Heart right ventricle (tissue), 16 donors: ENCODE measurements at places on chromosomes 4 and X. TPM values are rescaled to one million over a fixed set of nuclear protein-coding genes. Genes with fewer than 3 reads are reported as not detected.

DNA sequence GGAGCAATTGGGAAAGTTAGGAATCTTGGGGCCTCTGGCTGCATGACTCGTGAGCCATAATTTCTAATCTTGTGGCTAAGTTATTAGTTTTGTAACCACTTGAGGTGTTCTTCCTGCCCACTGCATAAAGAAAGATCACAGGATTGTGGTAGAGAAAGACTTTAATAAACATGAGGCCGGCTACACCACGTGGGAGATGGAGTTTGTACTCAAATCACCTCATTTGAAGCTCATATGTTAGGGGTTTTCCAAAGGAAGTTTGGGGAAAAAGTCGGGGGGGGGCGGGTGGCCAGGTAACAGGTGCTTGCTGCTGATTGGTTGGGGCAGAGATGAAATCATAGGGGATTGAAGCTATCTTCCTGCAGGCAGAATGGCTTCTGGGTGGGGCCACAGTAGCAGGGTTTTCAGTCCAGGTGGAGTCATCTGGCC lies 287.8 kb downstream of the ZNF674 start:
- no peak for DNase-seq

- DNase-seq, result peak; percentile 74
Observed at GRCh38 chr4:76585897-76586360, 150.9 kb downstream of the SHROOM3 start.

GRCh38 chrX:136086521-136086920 lies 60.8 kb upstream of the FHL1 start:
- no peak for DNase-seq

- DNase-seq, result no peak
Observed at GRCh38 chr4:149747646-149748045, 68.0 kb downstream of the IQCM start.

DNA sequence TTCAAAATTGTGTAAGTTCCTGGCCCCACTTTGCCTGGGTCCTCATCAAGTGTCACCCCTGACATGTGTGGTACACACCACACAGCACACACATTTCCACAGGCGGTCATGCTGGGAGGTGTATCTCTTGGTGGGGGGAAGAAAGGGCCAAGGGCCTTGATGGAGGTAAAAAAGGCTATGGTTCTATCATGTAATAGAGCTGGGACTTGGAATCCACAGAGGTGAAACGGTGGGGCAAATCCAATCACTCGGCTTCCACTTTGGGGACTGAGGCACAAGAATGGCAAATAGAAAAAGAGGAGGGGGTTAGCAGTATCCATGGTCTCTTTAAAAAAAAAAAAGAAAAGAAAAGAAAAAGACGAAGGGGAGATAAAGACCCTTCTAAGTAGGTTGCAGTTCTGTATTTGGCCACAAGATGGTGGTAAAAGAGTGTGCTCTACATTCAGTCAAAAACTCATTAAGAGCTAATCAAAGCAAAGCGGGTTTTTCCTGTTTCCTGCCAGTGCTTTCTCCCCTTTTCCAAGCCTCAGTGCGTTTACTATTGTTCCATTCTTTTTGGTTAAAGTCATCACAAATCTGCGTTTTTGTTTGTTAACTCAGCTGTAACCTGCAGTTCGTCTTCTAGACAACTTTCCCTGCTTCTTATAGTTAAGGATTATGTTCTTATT lies 37.0 kb upstream of the ATP6AP2 start:
- DNase-seq, result peak; percentile 5

DNA sequence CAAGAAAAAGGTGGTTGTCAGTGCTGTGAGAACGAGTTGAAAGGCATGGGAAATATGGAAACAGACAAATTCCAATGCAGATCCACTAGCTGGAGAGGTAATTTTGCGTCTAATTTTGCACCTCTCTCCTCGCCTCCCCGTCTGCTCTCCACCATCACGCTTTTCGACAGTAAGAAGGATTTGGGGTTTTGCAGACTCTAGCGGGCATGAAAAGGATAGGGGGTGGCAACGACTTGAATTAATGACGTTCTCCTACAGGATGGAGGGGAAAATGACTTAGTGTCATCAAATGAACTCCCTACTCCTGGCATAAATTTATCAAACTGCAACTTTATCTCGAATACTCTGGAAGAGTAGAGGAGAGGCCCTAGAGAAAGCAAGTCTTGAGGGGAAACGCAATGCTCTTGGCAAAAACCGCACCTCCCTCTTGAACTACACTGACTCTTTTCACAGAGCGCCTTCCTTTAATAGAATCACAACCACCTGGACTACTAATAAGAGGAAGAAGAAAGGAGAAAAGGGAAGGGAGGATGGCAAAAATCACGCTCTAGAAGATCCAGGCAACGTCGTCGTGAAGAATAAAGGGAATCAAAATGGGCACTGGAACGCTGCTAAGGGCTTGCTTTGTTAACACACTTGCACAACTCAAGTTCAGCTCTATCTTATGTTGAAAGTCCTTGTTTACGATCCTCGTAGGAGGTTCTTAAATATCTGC lies 871 bp upstream of the SLITRK2 start:
- DNase-seq, result no peak

GRCh38 chrX:39900777-39901170 lies 197.0 kb downstream of the BCOR start:
- no peak for DNase-seq

GRCh38 chr4:140271553-140271952 lies 101.9 kb upstream of the SCOC start:
- no peak for DNase-seq

DNA sequence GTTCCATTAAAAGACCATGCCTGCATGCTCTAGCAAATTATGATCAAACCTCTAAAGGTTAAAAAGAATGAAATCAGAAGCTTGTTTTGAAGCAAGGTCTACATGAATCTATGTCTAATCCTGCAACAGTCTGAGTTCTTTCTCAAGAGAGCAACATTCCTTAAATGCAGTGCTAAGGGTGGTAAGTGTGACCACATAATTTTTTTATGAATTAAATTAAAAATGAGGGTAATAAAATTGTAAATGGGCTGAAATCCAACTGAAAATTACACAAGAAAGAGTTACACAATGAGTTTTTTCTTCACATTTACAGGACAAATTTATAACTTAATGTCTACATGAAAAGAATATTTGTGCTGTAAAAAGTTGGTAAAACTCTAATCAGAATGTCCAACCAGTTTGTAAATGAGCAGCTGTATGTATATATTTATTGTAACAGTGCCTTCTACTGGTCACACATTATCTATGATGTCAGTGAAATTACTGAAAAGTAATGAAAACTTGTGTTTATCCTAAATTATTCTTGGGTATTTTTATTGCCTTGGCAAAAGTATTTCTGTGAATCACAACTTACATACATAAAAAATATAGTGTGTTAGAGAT lies 336.3 kb upstream of the PITX2 start:
- DNase-seq, result no peak

- peak; percentile 59 for DNase-seq
Observed at GRCh38 chr4:183256756-183257385, 63.2 kb downstream of the CLDN22 start.

- DNase-seq, result no peak
Observed at GRCh38 chr4:166128403-166128802, 255.4 kb downstream of the TLL1 start.

GRCh38 chrX:105695451-105695850 lies 126.9 kb upstream of the NRK start:
- DNase-seq, result no peak

GRCh38 chr4:127844601-127845116 lies 36.0 kb upstream of the PLK4 start:
- no peak for DNase-seq

DNA sequence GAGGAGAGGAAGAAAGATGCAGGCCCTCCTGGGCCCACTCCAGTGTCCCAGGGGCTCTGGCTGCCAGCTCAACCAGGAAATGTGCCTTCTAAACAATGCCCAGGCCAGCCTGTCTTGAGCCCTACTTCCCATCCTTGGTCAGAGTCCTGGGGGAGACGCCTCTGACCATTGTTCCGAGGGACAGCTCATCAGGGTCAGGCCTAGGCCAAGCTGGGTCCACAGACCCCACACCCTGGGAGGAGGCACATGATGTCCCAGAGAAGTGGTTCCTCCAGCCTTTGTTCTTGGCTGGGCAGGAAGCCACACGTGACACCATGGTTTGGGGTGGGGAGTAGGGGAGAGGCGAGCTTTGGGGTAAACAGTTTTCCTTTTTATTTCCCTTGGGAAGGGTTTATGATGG lies 102.5 kb downstream of the EFNB1 start:
- no peak for DNase-seq

GRCh38 chr4:52614241-52614640 lies 44.9 kb downstream of the USP46 start:
- DNase-seq, result no peak

GRCh38 chrX:148804579-148805355 lies 304.4 kb downstream of the AFF2 start:
- DNase-seq, result no peak

DNA sequence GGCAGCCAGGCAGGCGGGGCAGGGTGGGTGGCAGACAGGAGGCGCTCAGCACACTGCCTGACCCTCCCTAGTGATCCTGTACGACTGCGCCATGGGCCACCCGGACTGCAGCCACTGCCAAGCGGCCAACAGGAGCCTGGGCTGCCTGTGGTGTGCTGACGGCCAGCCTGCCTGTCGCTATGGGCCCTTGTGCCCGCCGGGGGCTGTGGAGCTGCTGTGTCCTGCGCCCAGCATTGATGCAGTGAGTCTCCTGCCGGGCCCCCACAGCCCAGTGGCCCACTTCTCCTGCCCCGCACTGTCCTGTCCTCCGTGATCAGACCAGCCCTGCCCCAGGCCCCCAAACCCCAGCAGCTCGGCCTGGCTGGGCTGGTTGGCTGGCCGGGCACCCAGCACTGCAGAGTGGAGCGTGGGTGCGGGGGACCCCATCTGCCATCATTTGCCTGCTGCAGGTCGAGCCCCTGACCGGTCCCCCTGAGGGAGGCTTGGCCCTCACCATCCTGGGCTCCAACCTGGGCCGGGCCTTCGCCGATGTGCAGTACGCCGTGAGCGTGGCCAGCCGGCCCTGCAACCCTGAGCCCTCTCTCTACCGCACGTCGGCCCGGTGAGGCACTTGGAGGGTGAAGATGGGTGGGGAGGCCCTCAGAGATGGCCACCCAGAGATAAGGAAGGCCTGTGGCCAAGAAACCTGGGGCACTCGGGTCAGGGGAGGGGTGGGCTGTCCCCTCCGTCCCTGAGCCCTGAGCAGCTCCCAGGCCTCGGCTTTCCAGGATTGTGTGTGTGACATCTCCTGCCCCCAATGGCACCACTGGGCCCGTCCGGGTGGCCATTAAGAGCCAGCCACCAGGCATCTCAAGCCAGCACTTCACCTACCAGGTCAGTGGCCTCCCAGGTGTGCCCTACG lies 7.6 kb downstream of the PLXNB3 start:
- no peak for DNase-seq

DNA sequence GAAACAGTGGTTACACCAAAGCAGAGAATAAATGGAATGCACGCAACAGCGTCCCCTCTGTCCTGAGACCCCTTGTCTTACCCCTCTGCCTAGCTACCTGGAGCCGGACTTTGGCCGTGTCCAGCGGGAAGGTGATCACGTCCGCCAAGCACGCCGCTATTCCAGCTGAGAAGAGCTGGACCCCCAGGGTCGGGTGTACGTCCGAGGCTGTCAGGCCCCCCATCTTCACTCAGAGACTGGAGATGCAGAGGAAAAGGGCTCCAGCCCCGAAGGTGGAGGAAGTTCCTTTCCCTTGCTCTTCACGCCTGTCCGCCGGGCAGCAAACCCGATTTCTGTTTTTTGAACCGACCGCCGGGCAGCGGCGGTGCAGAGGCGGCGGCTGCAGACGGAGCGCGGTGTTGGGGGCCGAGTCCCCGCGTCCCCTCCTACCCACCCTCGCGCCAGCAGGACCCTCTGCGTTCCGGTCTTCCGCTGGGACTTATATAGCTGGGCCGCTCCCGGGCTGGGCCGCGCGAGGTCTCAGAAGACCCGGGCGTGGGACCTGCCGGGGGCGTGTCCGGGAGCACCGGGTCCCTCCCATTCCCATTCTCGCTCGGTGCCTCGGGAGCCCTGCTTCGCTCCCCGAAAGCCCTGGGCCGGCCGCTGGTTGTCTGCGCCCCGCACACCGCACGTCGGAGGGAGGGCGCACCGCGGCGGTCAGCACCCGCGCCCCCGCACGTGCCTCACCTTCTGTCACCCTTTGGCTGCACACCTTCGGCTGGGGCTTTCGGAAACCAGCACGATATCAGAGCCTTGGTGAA lies at the start of gene UCP1:
Gene UCP1, minus strand, starts transcription at position 455 of the 800 bp plus-strand sequence. Its CDS starts 232 bp downstream, at position 223.
- peak; percentile 22 for DNase-seq

- no peak for DNase-seq
Observed at GRCh38 chr4:188025476-188025875, 29.9 kb downstream of the ZFP42 start.

GRCh38 chr4:118973295-118973694 lies 84.6 kb downstream of the SYNPO2 start:
- no peak for DNase-seq

DNA sequence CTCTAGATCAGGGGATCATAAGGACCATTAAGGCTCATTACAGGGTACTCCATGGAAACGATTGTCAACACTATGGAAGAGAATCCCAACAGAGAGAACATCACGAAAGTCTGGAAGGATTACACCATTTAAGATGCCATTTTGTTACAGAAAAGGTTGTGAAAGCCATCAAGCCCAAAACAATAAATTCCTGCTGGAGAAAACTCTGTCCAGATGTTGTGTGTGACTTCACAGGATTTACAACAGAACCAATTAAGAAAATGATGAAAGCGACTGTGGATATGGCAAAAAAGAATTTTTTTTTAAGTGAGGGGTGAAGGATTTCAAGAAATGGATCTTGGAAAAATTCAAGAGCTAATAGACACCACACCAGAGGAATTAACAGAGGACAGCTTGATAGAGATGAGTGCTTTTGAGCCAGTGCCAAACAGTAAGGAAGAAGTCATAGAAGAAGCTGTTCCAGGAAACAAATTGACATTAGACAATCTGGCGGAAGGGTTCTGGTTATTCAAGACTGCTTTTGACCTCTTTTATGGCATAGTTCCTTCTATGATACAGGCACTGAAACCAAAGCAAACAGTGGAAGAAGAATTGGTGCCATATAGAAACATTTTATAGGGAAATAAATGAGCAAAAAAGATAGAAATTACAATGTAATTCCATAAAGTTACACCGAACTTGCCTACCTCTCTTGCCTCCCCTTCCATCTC lies 17.3 kb upstream of the LSM6 start:
- DNase-seq, result no peak

DNA sequence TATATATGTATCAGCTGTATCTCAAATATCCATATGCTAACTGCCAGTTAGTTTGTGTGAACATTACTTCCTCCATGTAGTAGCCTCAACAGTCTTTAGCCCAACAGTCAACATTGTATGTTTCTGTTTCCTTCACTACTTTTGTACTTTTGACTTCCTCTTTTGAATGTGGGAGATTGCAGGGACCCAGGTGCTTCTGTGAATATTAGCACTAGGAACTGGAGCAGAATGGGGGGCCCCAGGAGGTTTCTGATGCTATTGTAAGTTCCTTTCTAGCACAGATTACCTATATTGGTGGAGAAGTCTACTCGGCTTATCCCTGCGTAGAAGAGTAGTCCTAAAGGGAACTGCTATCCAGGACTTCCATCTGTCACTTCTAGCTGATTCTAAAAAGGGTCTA lies 2.3 kb downstream of the PLAC8 start:
- no peak for DNase-seq

GLRB gene
- 14.1 TPM for total RNA-seq

ASB12 gene
- total RNA-seq, result 2.4 TPM

CCSER1 gene
- total RNA-seq, result 14.2 TPM

TRIM75 gene
- not detected for total RNA-seq

NAT8L gene
- total RNA-seq, result 0.17 TPM

GC gene
- total RNA-seq, result not detected

TBC1D9 gene
- 12.4 TPM for total RNA-seq

STATH gene
- not detected for total RNA-seq

NSG1 gene
- total RNA-seq, result 6.1 TPM

GBA3 gene
- not detected for total RNA-seq

BEX5 gene
- total RNA-seq, result 0.45 TPM

EDA gene
- 4.8 TPM for total RNA-seq

ZAR1 gene
- total RNA-seq, result not detected
